Left renal cortex interstitium (tissue), 4 donors: ENCODE measurements at places on chromosomes 7 and 10. TPM values are rescaled to one million over a fixed set of nuclear protein-coding genes. Genes with fewer than 3 reads are reported as not detected.

The PNLIPRP2 gene
- polyA plus RNA-seq: not detected

The SLC26A5 gene
- 0.60 TPM for polyA plus RNA-seq

GRCh38 chr10:133018491-133018890 lies 69.2 kb upstream of the ADGRA1 start:
- no peak for DNase-seq

DNA sequence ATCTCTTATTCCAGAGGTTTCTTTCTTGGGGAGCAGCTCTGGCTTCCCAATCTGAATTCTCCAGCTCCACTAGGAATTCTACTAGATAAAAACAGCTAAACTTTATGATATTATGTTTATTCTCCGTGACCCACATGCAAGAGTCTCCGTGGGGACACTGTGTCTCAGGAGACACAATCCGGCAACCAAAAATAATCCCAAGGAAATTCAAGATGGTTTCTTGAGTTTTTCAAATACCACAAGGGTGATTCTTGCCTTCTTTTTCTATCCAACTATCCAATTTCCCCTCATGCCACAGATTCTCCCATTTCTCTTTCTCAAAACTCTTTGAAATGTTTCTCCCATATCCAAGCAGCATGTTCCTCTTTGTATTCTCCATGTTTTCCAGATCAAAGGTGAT lies 103.1 kb downstream of the FAS start:
- no peak for DNase-seq

- DNase-seq: no peak
Measured at GRCh38 chr10:10967029-10967428, 50.6 kb upstream of the CELF2 start.

- no peak for DNase-seq
Measured at GRCh38 chr10:48523820-48524758, 80.8 kb downstream of the ARHGAP22 start.
